Ovary (tissue), 10 donors: ENCODE measurements at places on chromosomes 11 and 22. TPM values are rescaled to one million over a fixed set of nuclear protein-coding genes. Genes with fewer than 3 reads are reported as not detected.
A peak's percentile ranks its signal among the peaks of the same experiment; 100 is the strongest.

DNA sequence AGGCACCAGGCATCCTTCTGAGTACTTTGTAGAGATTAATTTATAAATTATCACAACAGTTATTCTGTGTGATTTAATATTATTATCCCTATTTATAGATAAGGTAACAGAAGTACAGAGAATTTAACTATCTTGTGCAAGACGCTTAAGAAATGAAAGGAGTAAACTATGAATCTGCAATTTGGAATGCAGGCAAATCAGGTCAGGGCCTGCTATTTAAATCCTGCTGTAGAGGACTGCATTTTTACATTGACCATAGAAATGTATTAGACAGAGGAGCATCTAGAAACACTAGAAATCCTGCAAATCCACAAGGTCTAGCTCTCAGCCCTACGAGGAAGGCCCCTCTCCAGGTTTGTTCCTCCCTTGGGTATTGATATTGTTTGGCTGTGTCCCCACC lies 336.2 kb downstream of the ETS1 start:
- peaks cover 5% of the 10 kb centered on the region for H3K4me1 ChIP-seq
- H3K4me3 ChIP-seq = no peak overlapping the region

- H3K4me1 ChIP-seq = no peaks in the 10 kb centered on the region
- no peak overlapping the region for H3K4me3 ChIP-seq
- H3K36me3 ChIP-seq = no peaks in the 10 kb centered on the region
These were observed 2.2 kb upstream of the OR52H1 start for GRCh38 chr11:5550440-5551095.

Gene B4GALNT4
- total RNA-seq = 52.5 TPM

DNA sequence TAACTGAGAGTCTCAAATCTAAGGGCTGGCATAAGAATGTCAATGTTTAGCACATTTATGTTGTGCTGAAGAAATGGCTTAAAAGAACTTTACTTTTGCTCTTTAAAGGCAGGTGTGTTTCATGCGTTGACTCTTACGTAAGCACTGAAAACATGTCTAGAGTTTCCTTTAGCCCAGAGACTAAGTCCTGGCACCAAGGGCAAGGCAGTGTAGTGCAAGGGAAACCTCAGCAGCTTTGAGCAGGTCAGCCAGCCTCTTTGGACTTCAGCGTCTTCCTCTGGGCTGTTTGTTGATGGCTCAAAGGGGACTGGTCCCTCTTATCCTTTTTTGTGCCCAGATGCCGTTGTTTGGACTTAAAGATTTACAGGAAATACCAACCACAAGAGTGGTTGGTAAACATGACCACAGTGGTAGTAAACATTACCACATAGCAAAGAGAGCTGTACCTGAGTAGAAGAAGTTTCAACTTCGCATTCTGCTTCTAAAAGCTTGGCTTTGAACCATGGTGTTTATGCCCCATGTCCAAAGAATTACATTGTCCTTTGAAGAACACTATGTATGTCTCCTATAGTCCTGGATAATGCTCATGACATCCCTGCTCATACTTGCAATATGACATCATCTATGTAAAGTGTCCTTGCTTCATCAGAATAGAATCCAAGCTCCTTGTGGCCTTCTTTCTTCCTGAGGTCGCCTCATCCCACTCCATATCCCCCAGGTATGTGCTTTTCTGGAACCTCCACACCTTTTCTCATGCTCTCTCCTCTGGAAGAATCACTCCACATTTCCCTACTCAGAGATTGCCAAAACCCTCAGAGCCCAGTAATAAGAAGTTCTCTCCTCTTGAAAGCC lies 23.5 kb downstream of the TENM4 start:
- H3K36me3 ChIP-seq = no peaks in the 10 kb centered on the region
- H3K4me1 ChIP-seq = peaks cover 22% of the 10 kb centered on the region
- no peak overlapping the region for H3K27ac ChIP-seq

DNA sequence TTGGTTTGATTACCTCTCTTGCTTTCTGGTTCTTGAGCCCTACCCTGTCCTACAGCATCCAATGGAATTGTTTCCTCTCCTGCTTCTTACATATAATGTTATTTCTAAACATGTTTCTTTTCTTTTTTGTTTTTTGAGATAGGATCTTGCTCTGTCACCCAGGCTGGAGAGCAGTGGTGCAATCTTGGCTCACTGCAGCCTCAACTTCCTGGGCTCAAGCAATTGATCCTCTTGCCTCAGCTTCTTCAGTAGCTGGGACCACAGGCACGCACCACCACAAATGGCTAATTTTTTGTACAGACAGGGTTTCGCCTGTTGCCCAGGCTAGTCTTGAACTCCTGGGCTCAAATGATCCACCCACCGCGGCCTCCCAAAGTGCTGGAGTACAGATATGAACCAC lies 105.9 kb downstream of the SGSM3 start:
- no peaks in the 10 kb centered on the region for H3K27me3 ChIP-seq
- no peaks in the 10 kb centered on the region for H3K36me3 ChIP-seq
- peaks cover 8% of the 10 kb centered on the region for H3K4me1 ChIP-seq
- DNase-seq = no peak
- no peak overlapping the region for H3K27ac ChIP-seq

- peaks cover 7% of the 10 kb centered on the region for H3K4me1 ChIP-seq
- H3K36me3 ChIP-seq = no peaks in the 10 kb centered on the region
- DNase-seq = no peak
- H3K4me3 ChIP-seq = no peak overlapping the region
- no peaks in the 10 kb centered on the region for H3K27me3 ChIP-seq
These were observed 58.3 kb downstream of the PRDM11 start for GRCh38 chr11:45204761-45205160.

DNA sequence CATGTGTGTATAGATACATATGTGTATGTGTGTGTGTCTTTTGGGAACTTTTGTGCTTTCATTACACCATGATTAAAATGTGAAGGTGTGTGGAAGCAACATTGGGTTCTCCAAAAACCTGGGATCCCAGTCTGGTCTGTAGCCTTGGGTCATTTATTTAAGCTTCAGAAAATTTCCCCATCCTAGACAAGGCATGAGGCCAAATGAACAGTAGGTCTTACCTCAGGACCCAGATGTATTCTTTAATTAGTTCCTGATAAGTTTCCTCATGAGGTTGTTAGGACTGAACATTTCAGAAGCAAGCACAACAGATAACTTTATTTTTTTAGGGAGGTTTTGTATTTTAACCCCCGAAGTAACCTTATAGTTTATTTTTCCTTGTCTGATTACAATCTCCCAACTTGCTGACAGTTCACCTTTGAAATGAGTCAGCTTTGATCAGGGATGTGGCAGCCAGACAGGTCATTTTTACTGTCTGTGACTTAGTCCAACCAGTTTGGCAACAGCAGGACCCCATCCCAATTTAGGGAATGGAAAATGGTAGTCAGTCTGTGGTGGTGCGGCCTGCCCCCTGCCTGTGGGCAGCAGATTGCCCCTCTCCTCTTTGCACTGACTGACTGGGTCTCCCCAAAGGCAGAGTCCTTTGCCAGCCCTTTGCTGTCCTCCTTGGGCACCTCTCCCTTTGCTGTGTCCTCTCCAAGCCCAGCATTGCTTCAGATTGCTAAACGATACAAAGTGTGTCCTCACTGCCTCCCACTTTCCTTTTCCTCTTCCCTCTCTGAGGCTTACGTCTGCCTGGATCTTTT lies 88.3 kb downstream of the NAV2 start:
- no peaks in the 10 kb centered on the region for H3K27me3 ChIP-seq
- DNase-seq = no peak
- no peaks in the 10 kb centered on the region for H3K36me3 ChIP-seq
- no peak overlapping the region for H3K27ac ChIP-seq
- no peak overlapping the region for H3K4me3 ChIP-seq

Gene SIK2
- total RNA-seq = 50.5 TPM

Gene TOP3B
- total RNA-seq = 17.3 TPM

- no peaks in the 10 kb centered on the region for H3K27me3 ChIP-seq
- no peak overlapping the region for H3K4me3 ChIP-seq
- H3K27ac ChIP-seq = no peak overlapping the region
- H3K36me3 ChIP-seq = no peaks in the 10 kb centered on the region
- peak; percentile 72 for DNase-seq
These were observed 22.8 kb downstream of the CTTN start for GRCh38 chr11:70421123-70421522.
